ENCODE measurements at places on chromosomes 1 and 21.

DNA sequence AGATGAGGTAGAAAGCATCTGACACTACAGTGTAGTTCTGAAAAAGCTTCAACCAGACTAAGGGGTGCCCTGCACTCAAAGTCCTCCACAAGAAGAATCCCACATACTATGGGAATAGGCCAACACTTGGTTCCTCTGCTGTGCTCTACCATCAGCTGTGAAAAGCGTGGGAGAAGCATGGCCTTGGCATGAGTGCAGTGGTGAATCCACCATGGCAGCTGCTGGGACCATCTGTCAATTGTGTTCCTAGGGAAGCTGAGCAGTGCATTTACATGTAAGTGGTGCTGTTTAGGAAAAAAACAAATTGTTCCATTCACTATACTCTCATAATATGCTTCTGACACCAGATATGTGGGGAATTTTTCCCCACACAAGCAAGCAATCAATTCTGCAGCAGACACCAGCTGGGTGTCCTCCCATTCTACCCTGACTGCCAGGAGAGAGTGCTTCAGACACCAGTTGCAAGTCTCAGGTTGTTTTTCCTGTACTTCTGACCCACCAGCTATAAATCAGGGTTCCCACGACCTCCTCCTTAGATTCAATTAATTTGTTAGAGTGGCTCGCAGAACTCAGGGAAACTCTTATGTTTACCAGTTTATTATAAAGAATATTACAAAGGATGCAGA is 230.8 kb upstream of the CHRM3 start:
- no peak for DNase-seq

DNA sequence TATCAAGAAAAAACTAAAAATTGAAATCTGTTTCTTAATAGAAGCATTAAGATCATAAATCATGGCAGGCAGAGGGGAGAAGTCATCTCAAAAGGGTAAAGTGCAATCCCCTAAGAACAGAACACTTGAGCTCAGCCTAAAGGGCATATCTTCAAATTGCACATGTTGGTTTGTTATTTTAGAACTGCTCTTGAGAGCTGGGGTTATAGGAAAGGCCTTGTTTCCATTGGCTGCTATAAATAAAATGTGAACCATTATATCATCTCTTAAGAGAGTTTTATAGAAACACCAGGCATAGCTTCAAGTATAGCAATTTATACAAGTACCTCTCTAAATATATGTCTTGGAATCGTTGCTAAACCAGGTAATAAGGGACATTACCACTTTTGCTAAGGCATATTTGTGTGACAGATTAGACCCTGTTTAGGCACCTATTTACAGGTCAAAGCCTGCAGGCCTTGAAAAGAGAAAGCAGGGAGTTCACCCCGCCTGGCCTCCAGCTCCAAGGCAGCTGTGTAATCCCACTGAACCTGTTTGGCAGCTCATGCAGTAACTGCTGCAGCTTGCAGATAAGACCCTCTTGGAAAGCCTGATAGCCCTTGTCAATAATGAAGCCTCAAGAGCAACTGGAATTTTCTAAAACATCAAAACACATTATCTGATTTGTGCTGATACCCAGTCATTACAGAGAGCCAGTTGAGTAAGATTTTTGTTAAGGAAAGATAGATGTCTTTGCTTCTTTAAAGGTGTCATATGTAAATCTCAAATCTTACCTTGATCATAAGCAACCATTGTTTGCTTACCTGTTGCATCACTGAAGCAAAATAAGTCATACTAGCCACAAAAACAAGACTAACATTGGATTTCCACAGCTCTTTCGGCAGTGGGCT is 24.2 kb upstream of the SYDE2 start:
- DNase-seq: no peak

GRCh38 chr1:241615043-241615974 is 24.9 kb downstream of the CHML start:
- no peak for DNase-seq

- no peak for DNase-seq
Measured at GRCh38 chr1:161324020-161324419, 9.8 kb downstream of the SDHC start.

- no peak for DNase-seq
Measured at GRCh38 chr1:225378880-225379279, 49.0 kb downstream of the LBR start.

Measured in kidney capillary endothelial cell (primary cell).